ENCODE measurements at places on chromosomes 4 and X. TPM values are rescaled to one million over a fixed set of nuclear protein-coding genes. Genes with fewer than 3 reads are reported as not detected.

The GCNA gene
- 3.4 TPM for total RNA-seq

The PF4V1 gene
- total RNA-seq, result 10.2 TPM

The LRBA gene
- total RNA-seq, result 44.0 TPM

The TBC1D19 gene
- total RNA-seq, result 30.9 TPM

The FGF16 gene
- total RNA-seq, result 1.3 TPM

The GPRIN3 gene
- 0.58 TPM for total RNA-seq

The CDKL5 gene
- total RNA-seq, result 1.9 TPM

The NAP1L3 gene
- total RNA-seq, result 7.9 TPM

The SYP gene
- 0.28 TPM for total RNA-seq

The TMSB15A gene
- total RNA-seq, result 2.5 TPM

The MAGEA8 gene
- total RNA-seq, result not detected

The HSFX1 gene
- 0.85 TPM for total RNA-seq

The HMX1 gene
- not detected for total RNA-seq

The ADH1B gene
- 0.38 TPM for total RNA-seq

The AWAT2 gene
- under 0.01 TPM for total RNA-seq

The GABRB1 gene
- total RNA-seq, result 3.1 TPM

Measured in regular cardiac myocyte (primary cell).